ENCODE measurements at places on chromosomes 5 and 9. TPM values are rescaled to one million over a fixed set of nuclear protein-coding genes. Genes with fewer than 3 reads are reported as not detected.

DNA sequence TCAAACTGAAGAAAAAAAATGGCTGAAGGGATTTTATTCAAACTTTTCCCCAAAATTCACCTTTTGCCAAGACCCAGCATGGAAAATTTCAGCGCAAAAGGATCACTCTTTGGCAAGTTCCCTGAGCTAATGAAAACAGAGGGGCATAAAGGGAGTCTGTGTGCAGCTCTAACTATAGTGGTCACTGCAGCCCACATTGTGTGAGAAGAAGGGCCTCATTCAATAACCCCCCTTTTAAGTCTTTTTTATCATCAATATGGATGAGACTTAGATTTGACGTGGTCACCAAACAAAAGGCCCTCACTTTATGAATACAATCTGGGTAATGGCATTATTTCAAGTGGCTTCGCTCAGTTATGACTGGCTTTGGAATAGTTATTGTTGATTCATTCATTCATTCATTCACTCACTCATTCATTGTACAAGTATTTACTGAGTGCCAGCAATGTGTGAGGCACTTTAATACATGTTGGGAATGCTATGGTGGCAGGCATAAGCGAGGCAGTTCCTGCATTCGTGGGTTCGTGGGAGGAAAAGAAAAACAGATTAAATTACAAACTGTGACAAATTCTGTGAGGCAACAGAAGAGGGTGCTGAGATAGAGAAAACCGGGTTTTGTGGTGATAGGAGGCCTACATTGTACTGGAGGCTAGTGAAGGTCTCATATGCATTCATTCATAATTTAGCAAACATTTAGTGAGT, 145.7 kb upstream of the KLF4 start:
- no peak for DNase-seq

GRCh38 chr5:116280149-116280803, 195.5 kb downstream of the COMMD10 start:
- DNase-seq = no peak

DNA sequence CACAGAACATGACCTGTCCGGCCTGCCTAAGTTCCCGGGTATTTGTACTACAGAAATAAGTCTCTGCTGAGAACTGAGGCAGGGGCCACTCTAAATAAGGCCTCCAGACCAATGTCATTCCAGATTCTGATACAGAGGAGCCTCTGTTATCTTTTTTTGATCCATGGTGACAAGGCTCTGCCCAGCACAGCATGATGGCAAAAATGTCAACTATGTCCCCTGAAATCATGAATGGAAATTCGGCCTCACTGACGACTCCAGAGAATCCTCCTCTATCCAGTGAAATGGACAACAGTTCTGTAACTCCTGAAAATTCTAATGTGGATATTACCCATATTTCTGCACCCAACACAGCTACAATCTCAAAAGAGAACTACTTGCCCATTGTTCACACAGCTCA, 335.0 kb downstream of the DNAH5 start:
- no peak for DNase-seq

DNA sequence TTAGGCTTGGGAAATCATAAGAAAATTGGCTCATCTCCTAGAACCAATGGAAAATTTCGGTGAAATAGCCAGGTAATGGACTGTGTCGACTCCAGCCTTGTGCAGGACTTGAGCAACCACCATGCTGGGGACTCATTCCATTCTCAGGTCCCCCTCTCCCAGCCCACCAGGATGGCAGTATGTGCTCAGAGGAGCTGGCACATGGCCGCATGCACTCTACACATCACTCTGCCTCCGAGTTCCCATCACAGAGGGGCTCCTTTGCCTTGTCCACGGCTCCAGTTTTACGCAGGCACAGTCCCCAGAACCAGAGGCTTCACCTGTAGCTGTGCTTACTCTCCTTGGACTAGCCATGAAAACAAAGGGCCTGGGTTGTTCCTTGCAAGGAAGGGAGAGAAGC, 149.3 kb downstream of the PAX5 start:
- DNase-seq = no peak

- no peak for DNase-seq
Measured at GRCh38 chr9:14957109-14957508, 46.9 kb upstream of the FREM1 start.

SLCO6A1 gene
- not detected for total RNA-seq

DNA sequence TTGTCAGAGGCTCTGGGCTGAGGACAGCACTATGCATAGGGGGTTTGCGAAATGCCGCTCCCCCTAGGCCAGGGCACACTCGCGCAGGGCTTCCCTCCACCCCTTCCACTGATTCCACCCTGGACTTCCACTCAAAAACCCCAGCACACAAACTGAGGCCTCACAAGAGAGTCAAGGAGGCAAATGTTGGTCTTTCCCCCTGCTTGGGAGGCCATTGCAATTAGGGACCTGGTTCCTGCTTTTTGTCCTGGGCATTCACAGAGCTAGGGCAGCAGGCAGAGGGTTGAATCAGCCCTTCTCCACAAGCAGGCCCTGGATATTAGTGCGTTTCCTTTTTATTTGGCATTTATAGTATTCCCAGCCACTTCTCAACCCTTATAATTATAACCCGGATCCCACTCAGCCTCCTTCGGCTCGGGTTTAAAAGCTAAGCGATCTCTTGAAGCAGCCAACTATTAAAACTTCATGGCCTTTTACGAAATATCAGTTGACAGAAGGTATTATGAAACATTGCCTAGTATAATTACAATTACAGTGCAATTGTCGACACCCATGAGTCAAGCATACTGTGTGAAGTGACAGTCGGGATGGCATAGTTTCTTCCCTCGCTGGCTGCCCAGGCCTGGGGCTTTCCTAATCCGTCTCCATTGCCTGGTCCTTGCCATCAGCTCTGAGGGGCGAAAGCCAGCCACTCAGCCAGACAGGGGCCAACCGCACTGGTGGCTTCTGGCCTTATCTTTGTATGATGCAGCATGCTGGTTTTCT, 285.5 kb upstream of the MAP3K1 start:
- no peak for DNase-seq
